ENCODE measurements at places on chromosomes 12 and 14.

DNA sequence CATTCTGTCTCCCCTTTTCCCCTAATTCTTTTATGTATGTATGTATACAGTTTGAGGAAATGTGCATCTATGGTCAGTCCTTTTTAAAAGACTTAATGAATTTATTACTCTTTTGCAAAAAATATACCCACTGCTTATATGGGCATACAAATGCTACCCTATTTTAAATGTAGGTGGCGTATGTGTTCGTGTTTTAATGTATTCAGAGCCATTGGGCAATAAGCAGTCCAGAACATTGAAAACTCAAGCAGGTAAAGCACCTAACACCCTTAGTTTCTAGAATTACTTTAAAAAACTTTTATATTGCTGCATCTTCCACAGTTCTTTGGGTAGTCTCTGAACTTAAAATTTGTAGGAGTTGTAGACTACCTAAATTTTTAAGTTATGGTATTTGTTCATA is 42.6 kb upstream of the A2ML1 start:
- DNase-seq, result no peak

GRCh38 chr12:30953951-30954751 is 27.6 kb downstream of the TSPAN11 start:
- no peak for DNase-seq

DNA sequence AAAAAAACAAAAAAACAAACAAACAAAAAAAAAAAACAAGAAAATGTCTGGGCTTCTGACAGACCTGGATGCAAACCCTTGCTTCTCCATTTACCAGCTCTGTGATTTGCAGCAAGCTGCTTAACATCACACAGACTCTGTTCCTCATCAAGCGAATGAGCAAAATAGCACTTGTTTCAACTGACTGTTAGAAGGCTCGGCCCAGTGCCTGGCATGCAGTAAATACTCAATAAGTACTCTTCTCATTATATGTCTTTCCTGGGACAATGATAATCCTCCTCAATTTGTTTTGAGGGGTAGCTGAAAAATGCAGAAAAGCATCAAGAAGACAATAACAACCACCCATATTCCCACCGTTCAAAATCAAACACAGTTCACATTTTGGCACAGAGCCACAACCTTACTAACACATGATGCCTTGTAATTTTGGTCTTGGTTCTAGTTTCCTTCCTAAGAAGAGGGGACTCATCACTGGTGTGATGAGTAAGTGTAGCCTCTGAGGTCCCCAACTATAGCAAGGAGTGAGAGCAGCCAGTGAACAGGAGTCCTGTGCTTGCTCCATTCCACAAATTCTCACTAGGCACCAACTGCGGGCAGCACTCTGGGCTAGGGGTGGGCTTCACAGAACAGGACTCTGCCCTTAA is 60.4 kb downstream of the TTC7B start:
- no peak for DNase-seq

GRCh38 chr14:36478782-36479181 is 41.2 kb downstream of the NKX2-1 start:
- no peak for DNase-seq

- no peak for DNase-seq
Observed at GRCh38 chr12:115946867-115947695, 330.4 kb downstream of the MED13L start.

DNA sequence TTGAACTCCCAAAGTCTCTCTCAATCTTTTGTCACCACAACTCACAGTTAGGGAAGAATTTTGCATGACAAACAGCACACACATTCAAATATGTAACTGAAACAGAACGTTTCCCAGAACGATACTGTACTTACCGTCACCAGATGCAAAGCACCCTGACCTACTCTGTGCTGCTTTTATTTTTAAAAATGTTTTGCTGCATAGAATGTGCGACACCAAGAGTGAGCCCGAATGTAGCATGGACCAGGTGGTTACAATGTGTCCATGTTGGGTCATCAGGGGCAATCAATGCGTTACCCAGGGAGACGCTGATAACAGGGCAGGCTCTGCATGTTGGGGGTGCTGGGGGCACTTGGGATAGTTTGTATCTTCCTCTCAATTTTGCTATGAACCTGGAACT is 14.6 kb upstream of the EIF5 start:
- DNase-seq, result no peak

GRCh38 chr14:38994731-38995130 is 108.3 kb downstream of the SEC23A start:
- no peak for DNase-seq

GRCh38 chr14:94170136-94170535 is 4.0 kb upstream of the PPP4R4 start:
- DNase-seq, result no peak

DNA sequence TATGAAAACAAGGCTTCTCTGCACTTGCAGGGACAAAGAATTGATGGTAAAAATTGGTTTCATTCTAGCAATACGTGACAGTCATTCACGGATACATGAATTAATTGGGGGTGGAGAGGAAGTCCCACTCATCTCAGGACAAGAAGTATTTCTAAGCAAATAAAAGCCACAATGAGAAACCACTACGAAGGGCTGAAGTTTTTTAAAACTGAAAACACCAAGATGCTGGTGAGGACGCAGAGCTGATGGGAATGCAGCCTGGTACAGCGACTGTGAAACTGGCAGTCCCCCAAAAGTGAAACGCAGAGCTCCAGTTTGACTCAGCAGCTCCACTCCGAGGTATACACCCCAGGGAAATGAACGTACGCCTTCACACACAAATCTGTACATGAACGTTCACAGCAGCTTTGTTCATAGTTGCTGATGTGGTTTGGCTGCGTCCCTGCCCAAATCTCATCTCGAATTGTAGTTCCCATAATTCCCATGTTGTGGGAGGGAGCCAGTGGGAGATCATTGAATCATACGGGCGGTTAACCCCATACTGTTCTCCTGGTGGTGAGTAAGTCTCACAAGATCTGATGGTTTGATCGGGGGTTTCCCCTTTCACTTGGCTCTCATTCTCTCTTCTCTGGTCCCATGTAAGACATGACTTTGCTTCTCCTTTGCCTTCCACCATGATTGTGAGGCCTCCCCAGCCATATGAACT is 89.0 kb downstream of the SCARB1 start:
- peak; percentile 60 for DNase-seq

DNA sequence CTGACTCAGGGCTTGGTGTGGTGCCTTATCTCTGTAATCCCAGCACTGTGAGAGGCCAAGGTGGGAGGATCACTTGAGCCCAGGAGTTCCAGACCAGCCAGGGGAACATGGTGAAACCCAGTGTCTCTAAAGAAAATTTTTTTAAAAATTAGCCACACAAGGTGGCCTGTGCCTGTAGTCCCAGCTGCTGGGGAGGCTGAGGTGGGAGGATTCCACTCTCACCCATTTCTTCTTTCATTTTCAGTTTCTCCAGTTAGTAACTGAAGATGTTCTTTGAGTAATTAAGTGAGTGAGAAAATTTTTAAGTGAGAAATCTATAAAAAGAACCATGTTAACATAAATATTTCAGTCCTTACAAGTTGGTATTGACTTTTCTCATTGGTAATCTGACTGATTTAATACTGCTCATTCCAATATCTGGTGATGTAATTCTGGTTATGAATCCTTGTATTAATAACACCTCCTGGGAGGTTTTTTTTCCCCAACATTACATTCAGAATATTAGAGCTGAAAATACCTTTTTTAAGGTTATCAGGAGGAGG is 6.1 kb downstream of the METTL3 start:
- DNase-seq, result no peak

- DNase-seq, result no peak
Observed at GRCh38 chr12:112473056-112473455, 54.3 kb downstream of the PTPN11 start.

- DNase-seq, result no peak
Observed at GRCh38 chr12:119828300-119828699, 48.8 kb downstream of the CIT start.
